ENCODE measurements at places on chromosomes 12 and 14.

DNA sequence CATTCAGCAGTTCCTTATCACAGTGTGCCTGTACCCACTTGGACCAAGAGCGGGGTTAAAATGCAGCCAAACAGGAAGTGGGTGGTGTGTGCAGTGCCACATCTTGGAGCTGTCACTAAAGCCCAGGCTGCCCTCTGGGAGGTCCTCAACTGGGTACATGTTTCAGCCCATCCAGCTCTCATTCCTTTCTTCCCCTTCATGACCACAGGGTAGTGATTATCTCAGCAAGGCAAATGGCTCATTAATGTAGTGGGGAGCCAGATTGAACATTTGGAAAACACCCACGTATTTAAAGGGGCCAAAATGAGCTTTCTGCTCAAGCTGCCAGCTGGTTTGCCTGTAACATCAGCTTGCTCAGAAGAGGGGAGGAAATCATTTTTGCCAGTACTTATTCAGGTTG is 210.8 kb upstream of the BTG1 start:
- no peak for DNase-seq

DNA sequence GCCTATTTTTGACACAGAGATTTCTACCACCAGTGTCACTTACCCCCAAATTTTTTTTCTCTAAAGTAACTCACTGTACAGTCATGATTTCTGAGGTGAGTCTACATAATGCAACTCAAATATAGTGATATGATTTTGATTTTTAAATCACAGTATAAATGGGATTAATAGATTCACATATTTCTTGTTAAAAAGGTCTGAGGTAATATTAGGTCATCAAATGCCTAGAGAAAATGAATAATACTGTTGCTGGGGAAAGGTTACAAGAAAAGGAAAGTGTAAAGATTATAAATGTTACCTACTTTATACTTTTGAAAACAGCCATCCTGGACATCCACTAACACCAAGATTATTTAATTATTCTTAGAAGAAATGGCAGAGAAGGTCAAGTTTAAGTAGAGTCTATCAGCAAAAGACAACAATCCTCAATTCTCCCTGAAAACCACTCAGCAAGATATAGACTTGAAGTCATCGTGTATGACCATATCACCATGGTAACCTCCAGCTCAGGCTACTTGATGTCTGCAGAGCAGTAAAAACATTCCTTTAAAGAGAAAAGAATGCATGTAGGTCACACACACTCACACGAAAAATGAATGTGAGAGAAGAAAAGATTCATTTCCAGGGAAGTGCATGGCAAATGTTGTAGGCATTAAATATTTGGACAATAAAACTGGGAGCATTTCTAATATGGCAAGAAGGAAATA is 58.7 kb downstream of the CCDC59 start:
- DNase-seq = no peak

DNA sequence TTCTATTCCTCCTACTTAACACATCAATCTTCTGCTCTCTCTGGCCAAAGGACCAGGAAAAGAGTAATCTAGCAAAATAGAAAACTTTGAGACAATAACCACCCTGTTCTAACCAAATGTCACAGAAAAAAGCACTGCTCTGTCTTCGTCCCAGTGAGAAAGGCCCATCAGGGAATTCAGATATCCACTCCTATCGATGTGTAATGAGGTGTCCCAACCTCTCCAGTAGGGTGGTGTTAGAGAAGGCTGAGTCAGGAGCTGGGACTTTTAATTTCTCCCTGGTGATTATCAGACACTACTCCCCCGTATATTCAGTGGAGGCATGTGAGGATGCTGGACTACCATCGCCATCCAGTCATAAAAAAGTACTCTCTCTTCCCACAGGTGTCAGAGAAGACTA is 130.3 kb downstream of the TMTC3 start:
- no peak for DNase-seq

- DNase-seq = no peak
Observed at GRCh38 chr14:64719601-64720000, 15.4 kb downstream of the PLEKHG3 start.

DNA sequence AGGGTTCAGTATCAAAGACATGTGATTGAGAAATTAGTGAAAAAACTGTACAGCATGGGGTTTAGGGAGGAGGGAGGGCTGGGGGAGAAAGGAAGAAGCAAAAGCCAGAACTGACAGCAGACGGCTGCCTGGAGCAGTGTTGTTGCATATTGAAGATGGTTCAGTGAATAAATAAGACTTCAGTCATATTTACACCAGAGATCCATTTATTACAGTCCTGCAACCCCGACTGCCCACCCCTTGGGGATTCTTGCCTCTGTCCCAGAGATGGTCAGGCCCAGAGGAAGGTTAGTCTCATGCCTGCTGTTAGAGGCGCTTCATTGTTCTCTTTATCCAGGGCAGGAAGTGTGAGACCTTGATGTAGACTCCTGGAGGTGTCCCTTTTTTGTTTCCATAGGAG is 3.2 kb downstream of the GZMH start:
- DNase-seq = no peak

- DNase-seq = peak; percentile 12
Observed at GRCh38 chr12:114936148-114937079, 252.4 kb upstream of the TBX3 start.

GRCh38 chr12:64265839-64266238 is 43.7 kb upstream of the KICS2 start:
- DNase-seq = no peak

GRCh38 chr14:79704041-79704807 is 507.1 kb downstream of the DIO2 start:
- no peak for DNase-seq

- peak; percentile 28 for DNase-seq
Observed at GRCh38 chr12:107761502-107761904, 566 bp upstream of the PRDM4 start.

- DNase-seq = no peak
Observed at GRCh38 chr12:14982991-14983390, 10.1 kb downstream of the PDE6H start.

DNA sequence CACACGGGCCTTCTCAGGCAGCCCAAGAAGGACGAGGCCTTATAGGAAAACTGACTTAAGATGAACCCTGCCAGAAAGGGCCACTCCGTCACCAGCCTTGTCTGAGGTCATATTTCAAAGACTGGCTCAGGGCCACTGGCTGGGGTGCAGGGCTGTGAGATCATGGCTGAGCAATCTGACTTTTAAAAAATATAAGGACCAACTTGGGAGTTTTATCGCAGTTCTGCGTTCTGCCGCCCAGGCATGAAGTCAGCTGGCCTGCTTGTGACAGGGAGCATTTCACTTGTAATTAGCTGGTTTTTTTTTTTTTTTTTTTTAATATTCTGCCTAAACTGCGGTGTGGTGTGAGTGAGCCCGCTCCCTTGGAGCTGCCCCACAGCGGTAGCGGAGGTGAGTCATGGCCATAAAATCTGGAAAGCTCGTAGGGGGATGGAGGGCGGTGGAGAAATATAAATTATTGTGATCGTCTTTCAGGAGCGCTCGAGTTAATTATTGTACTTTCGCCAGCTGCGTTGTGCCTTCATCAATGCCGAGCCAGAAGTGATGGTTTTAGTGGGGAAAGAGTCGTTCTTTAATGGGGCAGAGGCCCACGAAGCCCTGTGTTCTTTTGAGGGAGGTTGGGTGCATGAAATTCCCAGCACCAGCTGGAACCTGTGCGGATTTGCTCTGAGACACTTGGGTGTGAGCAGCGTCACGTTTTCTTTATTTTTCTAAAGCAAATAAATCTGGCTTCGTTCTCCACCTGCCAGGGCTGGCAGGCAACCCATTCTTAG is 231.9 kb downstream of the C12orf75 start:
- peak; percentile 63 for DNase-seq

GRCh38 chr12:96473394-96474093 is 15.8 kb upstream of the CFAP54 start:
- no peak for DNase-seq

DNA sequence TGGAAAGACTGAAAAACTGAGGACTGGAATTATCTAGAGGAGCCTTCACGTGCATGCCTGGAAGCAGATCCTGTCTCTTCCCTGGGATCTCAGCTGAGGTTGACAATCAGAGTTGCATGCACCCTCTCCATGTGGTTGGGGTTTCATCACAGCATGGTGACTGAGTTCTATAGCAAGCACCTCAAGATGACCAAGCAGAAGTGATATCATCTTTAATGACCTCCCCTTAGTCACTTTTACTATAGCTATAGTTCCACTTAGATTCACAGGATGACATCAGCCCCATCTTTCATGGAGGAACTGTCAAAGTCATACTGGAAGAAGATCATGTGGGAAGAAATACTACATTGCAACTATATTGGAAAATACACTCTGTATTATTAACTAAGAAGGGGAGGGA is 105.8 kb upstream of the ATXN7L3B start:
- DNase-seq = no peak
